ENCODE measurements at places on chromosomes 1 and 21.

DNA sequence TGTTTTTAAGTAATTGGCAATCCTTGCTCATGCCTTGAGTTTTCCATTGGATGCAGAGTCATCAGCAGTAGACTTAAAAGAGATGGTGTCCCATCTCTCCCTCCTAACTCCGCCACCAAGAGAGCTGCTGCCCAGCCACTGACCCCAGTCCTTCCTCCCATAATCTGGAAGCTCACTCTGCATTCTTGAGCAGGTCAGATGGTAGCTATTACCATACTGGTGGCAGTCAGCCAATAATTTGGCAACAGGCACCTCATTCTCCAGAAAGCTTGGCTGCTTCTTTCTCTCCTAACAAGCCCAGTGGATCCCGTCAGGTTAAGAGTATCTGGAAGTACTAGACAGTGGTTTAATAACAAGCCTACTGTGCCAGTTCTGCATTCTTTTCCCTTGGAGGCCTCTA, 272.1 kb downstream of the ZNF648 start:
- no peak for DNase-seq

GRCh38 chr1:109080441-109081082, 4.8 kb upstream of the TAF13 start:
- no peak for DNase-seq

- no peak for DNase-seq
These were observed 29.4 kb upstream of the KCNJ15 start for GRCh38 chr21:38227401-38227800.

- DNase-seq, result no peak
These were observed 3.6 kb upstream of the RSPH1 start for GRCh38 chr21:42499444-42500112.

GRCh38 chr1:17234405-17234804, 14.5 kb upstream of the PADI3 start:
- no peak for DNase-seq

Data from stimulated activated CD4-positive, alpha-beta T cell treated with anti-CD3 and anti-CD28 coated beads, Interleukin-12 subunit alpha, Interleukin-12 subunit beta, amount 100 ng/mL, for 4 hours (primary cell).